ENCODE measurements at places on chromosomes 7 and 10.
A peak's percentile ranks its signal among the peaks of the same experiment; 100 is the strongest.

GRCh38 chr7:97005183-97006054 is at the start of gene DLX6:
DLX6 (plus strand) TSS chr7:97005553; CDS start chr7:97005978, 425 bp downstream.
- DNase-seq: no peak

GRCh38 chr7:155670521-155670920 is 26.1 kb downstream of the RBM33 start:
- DNase-seq: no peak

DNA sequence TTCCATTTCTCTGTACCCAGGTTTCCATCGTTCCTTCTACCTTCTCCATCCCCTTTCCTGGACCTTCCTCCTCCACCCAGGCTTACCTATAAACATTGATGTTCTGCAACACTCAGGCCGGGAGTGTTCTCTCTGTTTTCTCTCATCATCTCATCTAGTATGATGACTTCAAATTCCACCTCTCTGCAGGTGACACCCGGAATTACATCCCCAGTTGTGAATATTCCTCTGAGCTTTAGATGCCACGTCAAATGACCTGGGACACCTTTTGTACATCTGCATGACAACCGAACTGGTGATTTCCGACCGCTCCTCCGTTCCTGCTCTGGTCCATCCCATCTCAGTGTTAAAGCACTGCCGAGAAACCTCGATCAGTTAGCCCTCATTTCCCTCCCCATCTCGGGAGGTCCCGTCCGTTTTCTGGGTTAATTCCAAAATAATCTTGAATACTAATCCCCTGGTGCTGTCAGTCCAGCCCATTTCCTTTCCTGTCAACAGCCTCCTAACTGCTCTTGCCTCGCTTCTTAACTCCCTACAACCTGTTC is 76.7 kb upstream of the SAMD8 start:
- no peak for DNase-seq

GRCh38 chr10:123800289-123800688 is 91.3 kb downstream of the CPXM2 start:
- DNase-seq: no peak

- DNase-seq: no peak
Measured at GRCh38 chr7:118080947-118081346, 103.0 kb upstream of the LSM8 start.

DNA sequence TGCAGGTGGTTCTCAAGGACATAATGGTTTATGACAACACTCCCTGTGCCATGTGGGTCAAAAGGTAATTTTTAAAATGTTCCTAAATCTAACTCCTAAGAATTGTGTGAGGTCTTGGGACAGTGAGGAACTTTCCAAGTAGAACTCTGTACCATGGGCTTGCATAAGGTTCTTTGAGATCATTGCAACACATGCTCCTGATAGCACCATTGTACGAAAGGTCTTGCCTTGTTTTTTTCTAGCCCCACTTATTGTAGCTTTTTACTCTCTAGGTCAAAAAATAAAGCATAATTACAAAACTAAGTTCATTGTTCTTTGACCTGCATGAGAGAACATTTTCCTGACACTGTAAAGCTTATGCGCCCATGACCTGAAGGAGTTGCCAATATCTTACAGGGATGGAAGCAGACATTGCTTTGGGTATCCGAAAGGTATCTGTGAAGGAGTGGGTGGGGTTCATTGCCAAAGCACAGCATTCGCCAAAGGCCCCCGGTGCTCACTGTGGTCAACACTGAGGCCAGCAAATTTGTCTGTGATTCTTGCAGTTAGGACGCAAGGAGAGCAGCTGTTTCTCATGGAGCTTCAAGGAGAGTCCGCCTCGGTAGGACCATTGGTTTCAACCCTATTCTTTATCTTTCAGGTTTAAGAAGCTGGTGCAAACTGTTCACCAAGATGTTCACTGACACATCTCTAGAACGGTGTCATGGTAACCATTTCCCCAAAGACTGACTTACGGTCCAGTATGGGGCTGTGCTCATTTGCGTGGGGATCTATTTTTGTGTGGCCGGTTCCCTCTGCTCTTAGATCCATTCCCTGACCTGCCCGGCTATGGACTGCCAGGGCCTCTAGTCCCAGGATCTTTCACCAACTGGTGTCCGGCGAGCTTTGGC is 7.6 kb upstream of the PRKAG2 start:
- no peak for DNase-seq

GRCh38 chr10:31087851-31088250 is 56.2 kb upstream of the ZNF438 start:
- no peak for DNase-seq

- no peak for DNase-seq
Measured at GRCh38 chr7:121504482-121504881, 108.4 kb upstream of the FAM3C start.

- DNase-seq: no peak
Measured at GRCh38 chr10:66283874-66284464, 641.9 kb upstream of the LRRTM3 start.

DNA sequence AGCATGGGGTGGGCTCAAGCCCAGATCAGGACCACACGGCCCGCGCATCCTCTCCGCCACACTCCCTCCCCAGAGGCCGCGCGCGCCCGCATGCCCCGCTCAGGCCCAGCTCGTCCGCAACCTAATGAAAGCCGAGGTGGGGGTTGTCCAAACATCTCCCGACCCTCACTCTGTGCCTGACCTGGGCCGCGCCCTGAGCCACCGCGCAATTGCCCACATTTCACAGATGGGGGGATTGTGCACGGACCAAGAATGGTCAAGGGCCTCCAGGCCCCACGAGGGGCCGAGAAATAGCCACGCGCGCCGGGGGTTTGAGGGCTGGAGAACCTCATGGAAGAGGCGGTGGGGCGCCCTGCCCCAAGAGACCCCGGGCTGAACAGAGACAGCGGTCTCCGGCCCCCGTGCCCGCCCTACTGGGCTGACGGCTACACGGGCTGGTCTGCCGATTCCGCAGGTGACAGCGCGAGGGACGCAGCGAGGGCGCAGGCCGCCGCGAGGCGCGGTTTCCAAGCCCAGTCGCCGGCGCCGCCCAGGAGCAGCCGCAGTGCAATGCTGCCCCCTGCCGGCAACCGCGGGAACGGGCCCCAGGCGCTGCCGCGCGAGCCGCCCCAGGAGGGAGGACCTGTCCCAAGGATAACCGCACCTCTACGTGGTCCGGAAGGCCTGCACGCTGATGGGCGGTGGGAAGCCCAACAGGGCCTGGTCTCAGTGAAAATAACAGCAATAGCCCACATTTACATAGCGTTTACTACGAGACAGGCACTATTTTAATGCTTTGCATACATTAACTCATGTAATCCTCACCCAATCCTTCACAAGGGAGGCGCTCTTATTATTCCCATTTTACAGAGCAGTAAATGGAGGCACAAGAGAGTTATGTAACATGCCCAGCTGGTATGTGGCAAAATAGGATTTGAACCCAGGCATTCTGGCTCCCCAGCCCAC is 10.5 kb upstream of the GRID1 start:
- peak; percentile 89 for DNase-seq

DNA sequence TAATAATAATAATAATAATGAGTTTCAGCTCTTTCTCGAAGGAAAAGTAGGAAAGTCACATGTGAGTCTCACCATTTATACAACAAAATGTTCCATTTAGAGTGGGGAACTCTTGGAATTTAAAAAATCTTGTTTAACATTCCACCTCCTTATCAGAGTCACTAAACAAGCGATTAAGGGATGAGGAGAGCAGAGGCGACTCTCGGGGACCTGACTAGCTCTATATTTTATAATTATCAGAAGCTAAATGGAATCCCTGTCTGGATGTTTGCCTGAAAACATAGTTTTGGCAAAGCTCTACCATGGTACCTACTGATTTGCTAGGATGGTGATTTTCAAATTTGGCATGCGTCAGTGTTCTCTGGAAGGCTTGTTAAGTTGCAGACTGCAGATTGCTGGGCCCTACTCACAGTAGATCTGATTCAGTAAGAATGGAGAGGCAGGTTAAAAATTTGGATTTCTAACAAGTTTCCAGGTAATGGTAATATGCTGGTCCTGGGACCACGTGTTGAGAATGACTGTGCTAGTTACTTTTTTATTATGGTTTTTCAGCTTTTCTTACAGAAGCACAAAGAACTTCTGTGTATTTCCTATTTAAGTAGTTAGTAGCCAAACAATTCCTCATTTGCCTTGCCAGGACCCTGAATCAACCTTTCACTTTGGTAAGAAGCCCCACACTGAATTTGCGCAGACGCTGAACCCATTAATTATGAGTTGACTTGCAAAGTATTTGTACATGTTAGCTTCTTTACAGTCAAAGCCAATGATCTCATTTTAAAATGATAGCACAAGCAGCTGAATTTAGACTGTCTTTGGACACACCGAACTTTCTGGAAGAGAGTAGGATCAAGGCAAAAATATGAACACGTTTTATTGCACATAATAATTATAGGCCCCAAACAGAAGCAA is 39.5 kb downstream of the CPED1 start:
- no peak for DNase-seq

DNA sequence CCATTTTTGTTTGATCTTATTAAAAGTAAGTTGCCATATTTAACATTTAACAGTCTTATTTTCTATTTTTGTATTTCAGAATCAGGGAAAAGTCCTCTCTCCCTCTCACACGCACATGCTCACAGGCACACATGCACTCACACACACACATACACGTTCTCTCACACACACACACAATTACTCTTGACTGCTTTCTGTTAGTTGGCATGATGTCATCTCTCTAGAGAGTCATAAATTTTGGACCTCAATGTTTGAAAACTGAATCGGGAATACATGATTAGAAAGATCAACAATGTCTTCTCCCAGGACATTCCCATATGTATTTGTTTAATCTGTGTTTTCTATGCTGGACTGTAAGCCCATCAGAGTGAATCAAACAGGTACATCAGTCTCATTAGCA is 165.7 kb upstream of the AHR start:
- no peak for DNase-seq

Data from stimulated activated CD4-positive, alpha-beta T cell treated with anti-CD3 and anti-CD28 coated beads, TNF-alpha, amount 100 ng/mL, for 1 hour (primary cell).